ENCODE measurements at places on chromosomes 5 and 9.

DNA sequence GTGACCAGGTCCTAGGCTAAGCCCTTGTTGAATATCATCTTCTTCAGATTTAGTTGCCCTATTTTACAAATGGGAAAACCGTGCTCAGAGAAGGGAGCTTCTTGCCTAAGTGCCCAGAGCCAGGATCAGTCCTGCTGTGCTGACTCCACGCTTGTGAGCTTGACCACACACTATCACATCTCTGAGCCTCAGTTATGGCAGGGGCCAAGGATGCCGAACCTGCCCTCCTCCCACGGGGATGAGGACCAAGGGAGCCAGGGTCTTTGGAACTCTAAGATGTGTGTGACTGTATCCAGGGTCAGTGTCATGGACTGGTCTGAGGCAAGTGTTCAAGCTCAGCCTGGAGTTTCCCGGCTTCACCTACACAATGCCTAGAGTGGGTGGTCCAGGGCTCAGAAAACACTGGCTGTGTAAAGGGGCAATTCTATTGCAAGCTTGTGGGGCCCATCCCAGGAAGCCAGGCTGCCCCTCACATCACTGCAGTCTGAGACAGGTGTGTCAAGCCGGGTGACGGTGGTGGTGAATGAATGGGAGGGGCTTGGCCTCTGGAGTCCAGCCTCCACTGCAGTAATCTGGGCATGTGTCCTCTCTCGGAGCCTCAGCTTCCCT, 235.7 kb downstream of the PBX3 start:
- no peak for DNase-seq

DNA sequence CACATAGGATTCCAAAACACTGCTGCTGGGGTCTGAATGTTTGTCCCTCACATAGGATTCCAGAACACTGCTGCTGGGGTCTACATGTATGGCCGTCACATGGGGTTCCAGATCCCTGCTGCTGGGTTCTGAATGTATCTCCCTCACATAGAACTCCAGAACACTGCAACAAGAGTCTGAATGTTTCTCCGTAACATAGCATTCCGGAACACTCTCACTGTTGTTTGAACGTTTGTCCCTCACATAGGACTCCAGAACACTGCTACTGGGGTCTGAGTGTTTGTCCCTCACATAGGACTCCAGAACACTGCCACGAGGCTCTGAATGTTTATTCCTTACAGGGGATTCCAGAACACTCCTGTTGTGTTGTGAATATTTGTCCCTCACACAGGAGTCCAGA, 216.8 kb downstream of the FOXD4L6 start:
- no peak for DNase-seq

- no peak for DNase-seq
Measured at GRCh38 chr5:161857358-161857757, 9.4 kb downstream of the GABRA1 start.

- no peak for DNase-seq
Measured at GRCh38 chr5:39453606-39454005, 28.8 kb upstream of the DAB2 start.

GRCh38 chr9:73916016-73916673, 581.0 kb upstream of the RORB start:
- DNase-seq = no peak

DNA sequence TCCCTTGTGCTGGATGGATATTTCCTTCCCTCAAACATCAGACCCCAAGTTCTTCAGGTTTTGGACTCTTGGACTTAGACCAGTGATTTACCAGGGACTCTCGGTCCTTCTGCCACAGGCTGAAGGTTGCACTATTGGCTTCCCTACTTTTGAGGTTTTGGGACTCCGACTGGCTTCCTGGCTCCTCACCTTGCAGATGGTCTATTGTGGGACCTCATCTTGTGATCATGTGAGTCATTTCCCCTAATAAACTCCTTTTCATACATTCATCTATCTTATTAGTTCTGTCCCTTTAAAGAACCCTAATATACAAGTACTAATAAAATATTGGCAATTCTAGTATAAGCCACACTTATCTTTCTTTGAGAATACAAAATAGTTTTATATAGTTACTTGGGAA, 1078.9 kb downstream of the CDH12 start:
- DNase-seq = no peak

DNA sequence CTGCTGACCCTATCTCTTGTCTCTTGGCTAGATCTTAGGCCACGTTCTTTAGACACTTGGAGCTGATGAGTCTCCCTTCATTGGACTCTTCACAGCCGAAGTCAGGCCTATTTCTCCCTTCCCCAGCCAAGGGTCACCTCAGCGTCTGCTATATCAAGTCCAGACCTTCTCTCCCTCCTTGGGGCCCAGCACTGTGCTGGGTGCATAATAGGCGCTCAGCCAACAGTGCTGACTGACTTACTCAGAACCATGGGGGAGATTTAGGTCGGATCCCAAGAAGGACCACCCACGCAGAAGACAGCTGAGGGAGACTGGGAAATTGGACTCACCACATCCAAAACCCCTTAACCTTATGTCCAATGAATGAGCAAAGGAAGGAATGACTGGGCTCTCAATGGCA, 5.6 kb upstream of the AMBP start:
- no peak for DNase-seq

GRCh38 chr9:114461468-114461867, 43.8 kb downstream of the WHRN start:
- no peak for DNase-seq

- DNase-seq = no peak
Measured at GRCh38 chr5:54743997-54744788, 226.6 kb downstream of the SNX18 start.

DNA sequence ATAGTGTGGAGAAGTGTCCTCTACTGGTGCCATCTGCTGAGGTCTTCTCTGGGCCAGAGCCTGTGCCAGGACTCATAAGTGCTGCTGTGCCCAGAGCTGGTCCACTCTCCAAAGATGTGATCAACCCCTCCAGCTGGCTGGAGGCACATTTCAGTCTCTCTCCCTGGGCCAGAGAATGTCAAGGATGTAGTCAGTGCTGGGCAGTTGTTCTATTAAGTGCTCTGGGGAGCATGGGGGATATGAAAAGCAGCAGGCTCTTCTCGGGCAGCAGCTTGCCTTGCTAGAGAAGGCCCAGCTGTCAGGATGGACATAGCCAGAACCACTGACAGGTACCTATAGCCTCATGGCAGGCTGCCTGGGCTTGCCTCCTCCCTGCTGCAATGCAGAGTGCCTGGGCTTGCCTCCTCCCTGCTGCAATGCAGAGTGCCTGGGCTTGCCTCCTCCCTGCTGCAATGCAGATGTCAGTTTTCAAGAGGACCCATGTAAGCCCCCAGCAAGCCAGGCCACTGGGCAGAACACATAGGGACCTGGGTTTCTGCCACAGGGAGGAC, 157.2 kb upstream of the PANK3 start:
- DNase-seq = no peak

GRCh38 chr5:115262011-115262320, 711 bp downstream of the PGGT1B start:
- DNase-seq = no peak

DNA sequence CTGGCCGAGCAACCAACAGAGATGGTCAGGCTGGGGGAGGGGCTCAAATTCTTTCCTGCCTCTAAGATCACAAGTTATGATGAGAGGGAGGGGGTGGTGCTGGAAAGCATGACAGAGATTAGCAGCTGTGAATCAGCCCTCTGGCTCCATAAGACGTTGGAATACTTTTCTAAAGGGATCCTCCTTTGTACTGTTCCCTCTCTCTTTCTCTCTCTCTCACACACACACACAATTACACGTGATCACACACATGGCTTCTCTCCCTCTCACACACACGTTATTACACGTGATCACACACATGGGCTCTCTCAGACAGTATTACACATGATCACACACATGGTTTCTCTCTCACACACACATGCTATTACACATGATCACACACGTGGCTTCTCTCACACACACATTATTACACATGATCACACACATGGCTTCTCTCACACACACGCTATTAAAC, at the start of gene SLC45A2:
TSS of gene SLC45A2 (minus strand) at position 23 of the 454 bp plus-strand sequence. CDS start 110 bp downstream, outside the sequence.
- DNase-seq = no peak

GRCh38 chr5:124859556-124860290, 113.3 kb upstream of the ZNF608 start:
- no peak for DNase-seq

GRCh38 chr5:14183187-14183939, 40.2 kb downstream of the TRIO start:
- DNase-seq = no peak

DNA sequence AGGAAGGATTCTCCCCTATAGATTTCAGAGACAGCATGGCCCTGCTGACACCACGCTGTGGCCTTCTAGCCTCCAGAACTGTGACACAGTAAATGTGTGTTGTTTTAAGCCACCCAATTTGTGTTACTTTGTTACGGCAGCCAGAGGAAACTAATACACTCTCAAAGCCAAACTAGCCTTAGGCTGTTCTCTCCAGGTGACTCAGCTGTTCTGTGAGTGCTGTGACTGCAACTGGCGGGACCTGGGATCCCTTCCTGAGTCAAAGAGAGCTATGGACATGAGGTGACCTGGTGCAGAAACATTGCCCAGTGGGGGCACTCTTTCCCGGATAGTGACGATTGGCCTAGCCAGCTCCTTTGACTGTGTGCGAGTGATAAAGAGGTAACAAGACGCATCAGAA, 14.0 kb upstream of the MLANA start:
- DNase-seq = no peak

- no peak for DNase-seq
Measured at GRCh38 chr9:80385246-80385645, 813.5 kb downstream of the TLE4 start.

- no peak for DNase-seq
Measured at GRCh38 chr5:55620766-55621160, 86.0 kb upstream of the PLPP1 start.

Measured in NCI-H1694 (cell line).